Activated CD8-positive, alpha-beta memory T cell treated with anti-CD3 and anti-CD28 coated beads for 4 hours (primary cell): ENCODE measurements at places on chromosomes 3 and 15.

DNA sequence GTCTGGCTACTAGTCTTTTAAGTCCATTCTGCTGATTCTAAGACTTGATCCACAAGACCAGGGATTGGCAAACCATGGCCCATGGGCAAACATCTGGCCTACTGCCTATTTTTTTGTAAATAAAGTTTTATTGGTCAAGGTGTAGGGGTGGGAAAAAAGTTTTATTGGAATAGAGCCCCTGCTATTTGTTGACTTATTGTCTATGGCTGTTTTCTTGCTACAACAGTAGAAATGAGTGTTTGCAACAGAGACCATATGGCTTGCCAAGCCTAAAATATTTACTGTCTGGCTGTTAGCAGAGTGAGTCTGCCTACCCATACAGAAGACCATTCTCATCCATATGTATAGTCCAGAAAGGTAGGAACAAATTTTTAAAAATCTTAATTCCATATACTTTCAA, 106.4 kb downstream of the PTPRG start:
- no peak for DNase-seq

DNA sequence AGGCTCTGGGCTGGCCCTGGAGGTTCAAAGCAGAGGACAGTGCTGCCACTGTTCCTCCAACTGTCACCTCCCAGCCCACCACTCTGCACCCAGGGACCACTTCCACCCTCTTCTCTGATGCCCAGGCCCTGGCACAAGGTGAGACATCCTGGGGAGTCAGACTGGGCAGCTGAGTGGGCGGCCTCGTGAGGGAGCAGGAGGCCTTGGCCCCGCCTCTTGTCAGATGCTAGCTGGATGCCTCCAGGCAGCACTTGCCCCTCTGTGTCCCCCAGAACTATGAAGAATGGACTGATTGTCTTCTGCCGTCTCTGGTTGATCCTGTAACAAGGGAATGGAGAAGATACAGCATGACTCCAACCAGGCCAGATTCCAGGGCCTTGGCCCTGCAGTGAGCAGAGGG, 191.0 kb upstream of the LINGO1 start:
- no peak for DNase-seq

DNA sequence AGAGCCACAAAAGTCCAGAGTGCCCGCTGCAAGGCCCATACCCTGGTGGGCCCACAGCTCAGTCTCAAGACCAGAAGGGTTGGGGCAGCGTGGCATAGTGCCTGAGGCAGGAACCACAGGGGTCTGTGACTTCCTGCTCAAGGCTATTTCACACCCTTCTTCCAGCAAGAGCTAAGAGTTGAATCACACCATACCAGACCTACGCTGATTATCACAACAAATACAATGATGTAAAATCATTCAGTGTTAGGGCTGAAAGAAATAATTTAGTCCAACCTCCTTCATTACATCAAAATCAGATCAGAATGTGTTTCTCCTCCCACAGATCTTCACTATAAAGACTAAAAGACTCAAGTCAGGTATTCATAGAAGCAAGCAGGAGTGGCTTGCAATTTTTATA, 27.8 kb upstream of the ST8SIA2 start:
- no peak for DNase-seq

- DNase-seq: no peak
These were observed 96.7 kb downstream of the ATP10A start for GRCh38 chr15:25766417-25766816.

- DNase-seq: no peak
These were observed 6.0 kb downstream of the ANXA2 start for GRCh38 chr15:60391722-60392315.

DNA sequence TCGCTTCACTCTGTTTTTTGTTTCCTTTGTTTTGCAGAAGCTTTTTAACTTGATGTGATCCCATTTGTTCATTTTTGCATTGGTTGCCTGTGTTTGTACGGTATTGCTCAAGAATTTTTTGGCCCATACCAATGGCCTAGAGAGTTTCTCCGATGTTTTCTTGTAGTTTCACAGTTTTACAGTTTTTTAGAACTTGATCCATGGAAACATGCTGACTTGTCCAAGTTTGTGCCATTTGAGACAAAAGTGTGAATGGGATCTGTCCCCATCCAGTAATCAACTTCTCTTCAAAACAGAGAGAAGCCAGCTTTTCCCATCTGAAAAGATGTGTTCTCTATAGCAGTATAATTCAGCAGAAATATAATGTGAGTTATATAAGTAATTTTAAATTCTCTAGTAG, 266.5 kb upstream of the LRTM1 start:
- DNase-seq: no peak

- DNase-seq: no peak
These were observed 21.7 kb downstream of the APBA2 start for GRCh38 chr15:28907338-28907960.

DNA sequence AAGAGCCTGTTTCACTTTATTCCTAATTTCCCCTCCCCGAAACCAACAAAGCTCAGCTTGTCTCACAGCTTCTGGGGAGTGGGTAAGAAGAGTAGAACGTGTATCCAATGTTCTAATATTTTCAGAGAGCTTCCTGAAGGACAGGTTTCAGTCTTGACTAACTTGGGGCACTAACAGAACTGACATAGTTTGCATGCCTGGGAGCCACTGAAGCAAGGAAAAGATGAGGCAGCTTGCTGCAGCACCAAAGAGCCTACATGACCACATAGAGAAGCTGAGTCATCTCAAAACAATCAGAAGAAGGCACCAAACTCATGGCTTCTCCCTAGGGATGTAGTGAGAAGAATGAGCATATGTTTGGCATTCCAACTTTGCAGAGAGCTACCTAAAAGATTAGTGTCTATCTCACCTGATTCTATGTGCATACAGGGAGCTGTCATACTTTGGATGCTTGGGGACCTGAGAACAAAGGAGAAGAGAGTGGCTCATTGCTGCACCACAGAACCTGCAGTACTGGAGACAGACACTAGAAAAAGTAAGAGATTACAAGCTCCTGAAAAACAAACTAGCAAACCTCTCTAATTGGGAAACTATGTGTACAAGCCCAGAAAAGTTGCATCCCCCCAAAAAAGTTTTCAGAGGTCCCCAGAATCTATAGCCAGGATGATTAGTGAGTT, 86.9 kb downstream of the DCLK3 start:
- DNase-seq: no peak

DNA sequence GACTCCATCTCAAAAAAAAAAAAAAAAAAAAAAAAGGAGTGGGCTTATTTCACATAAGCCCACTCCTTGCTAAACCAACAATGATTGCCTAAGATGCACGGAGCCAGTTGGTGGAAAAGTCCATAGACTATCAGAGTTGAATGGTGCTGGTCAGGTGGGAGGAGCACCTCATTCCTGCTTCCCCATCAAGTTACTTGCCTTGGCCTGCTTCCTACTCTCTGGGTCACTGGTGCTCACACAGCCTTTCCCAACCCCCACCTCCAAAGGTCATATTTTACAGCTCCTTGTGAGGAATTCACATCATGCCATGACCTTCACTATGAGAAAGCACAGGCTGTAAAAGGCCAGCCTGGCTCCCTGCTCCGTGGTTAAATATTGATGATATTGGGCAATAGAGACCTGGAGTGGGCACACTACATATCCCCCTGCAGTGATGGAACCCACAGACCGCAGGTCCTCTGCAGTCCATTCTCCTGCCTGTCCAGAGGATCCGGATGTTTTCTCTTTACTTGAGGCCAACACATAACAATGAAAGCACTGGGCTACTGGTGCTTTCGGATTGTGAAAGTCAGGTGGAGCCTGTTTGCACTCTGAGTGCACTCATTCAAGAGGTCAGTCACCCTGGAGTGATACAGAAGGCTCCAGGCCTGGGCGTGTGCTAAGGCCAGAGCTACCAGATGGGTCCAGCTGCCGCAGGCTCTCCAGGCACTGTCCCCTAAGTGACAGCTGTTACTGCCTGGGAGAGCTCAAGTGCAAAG, at the start of gene SLC51B:
SLC51B (plus strand) TSS at position 664 of the 758 bp plus-strand sequence. CDS start 4,618 bp downstream, outside the sequence.
- no peak for DNase-seq

GRCh38 chr3:36297195-36297594, 83.1 kb upstream of the STAC start:
- no peak for DNase-seq

GRCh38 chr3:99418709-99419108, 219.7 kb upstream of the COL8A1 start:
- no peak for DNase-seq

- no peak for DNase-seq
These were observed 383.6 kb upstream of the SEMA6D start for GRCh38 chr15:47333734-47334133.

DNA sequence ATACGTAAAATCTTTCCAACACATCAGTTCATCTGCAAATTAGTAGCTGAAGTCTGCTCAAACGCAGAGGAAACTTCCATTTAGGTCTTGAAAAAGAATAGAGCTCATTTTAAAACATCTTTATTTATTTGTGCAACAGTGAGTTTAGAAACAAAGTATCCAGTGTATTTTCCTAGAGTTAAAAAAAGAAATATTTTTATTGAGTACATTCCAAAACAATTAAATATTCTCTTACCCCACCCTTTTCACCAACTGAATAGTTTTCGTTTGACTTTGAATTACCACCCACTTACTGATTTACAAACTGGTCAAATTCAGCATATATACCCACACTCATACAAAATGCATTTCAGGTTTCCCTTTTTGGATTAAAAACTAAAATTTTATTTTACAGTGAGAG, 104.7 kb downstream of the ZBTB20 start:
- no peak for DNase-seq

DNA sequence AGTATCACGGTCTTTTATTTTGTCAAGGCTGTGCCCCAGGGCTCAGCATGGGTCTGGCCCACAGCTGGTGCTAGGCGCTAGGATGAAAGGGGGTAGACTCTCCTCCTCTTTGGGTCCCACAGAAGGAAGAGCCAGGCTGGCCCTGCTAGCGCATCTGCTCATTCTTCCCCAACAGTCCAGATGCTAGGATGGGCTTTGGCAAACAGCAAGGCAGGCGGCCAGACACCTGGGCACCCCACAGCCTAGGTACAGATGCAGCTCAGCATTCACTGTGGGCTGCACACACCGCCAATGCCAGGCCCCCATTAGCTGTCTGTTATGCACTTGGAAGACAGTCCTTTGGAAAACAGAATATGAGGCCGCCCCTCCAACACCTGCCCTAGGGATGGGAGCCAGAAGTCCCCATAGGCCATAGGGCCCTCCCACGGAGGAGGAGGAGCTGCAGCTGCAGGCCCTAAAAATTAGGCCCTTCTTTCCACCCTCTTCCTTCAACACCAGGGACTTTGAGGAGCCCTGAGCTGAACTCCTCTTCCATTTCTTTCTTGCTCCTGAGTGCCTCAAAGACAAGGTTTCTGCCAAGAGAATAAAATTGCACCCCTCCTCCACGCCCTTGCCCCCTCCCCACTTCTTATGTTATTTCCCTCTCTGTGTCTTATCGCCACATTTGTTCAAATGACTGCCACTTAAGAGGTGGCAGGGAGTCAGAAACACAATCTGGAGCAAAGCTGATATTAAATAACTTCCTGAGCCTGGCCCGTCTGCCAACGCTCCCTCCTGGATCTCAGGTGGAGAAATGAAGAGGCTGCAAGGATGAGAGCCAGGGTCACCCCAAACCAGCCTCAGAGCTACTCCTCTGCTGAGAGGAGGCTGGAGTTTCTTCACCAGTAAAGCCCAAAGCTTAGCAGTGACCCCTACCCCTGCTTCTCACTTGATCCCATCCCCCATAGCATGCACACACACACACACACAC, 13.7 kb downstream of the NTRK3 start:
- DNase-seq: no peak

GRCh38 chr15:79539401-79539800, 107.3 kb downstream of the MINAR1 start:
- no peak for DNase-seq

- no peak for DNase-seq
These were observed 17.6 kb downstream of the GPR87 start for GRCh38 chr3:151299006-151299405.

DNA sequence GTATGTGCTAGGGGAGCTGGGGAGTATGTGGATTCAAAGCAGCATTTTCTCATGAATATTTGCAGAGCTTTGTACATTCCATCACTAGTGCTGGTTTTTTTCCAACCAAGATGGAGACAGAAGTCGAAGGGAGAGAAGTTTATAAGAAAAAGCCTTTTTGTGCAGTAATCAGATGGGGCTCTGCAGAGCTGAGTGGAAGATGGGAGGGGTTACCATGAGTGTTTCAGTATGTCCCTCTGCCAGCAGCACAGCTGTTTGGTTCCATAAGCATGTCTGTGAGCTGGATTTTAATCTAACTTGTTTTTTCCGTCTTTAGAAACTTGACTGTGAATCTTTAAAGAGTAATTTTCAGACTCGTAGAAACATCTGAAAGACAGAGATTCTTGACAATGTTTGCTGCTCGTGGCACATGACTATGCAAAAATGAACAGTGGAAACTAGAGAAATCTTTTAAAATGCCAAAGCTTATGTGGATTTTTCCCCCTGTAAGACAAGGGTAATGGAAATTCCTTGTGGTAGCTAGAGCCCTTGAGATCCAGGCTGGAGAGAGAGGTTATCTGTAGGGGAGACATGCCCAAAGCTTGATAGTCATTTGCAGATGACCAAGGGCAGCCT, 20.3 kb downstream of the STARD9 start:
- no peak for DNase-seq

GRCh38 chr15:25182736-25183445, 228.1 kb downstream of the SNRPN start:
- no peak for DNase-seq

GRCh38 chr3:65551945-65552344, 486.8 kb downstream of the MAGI1 start:
- DNase-seq: no peak

DNA sequence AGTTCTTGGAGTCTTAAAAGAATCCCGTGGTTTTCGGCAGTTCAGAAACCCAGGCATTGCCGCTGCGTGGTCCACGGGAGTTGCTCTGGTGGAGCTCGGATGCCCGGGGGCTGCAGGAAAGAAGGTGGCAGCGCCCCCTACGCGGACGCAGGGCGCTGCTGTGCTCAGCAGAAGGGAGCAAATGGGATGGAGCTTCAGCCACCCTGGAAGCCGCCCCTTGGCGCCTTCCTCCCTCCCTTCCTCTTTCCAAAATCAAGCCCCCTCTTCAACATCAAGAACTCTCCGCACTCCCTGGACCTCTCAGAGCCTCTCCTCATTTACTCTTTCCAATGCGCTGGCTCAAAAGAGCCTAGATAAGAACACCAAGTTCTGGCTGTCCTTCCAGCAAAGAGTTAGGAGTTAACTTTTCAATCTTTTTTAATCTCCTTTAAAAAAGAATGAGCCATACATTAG, 880 bp upstream of the CHRNA7 start:
- DNase-seq: no peak

DNA sequence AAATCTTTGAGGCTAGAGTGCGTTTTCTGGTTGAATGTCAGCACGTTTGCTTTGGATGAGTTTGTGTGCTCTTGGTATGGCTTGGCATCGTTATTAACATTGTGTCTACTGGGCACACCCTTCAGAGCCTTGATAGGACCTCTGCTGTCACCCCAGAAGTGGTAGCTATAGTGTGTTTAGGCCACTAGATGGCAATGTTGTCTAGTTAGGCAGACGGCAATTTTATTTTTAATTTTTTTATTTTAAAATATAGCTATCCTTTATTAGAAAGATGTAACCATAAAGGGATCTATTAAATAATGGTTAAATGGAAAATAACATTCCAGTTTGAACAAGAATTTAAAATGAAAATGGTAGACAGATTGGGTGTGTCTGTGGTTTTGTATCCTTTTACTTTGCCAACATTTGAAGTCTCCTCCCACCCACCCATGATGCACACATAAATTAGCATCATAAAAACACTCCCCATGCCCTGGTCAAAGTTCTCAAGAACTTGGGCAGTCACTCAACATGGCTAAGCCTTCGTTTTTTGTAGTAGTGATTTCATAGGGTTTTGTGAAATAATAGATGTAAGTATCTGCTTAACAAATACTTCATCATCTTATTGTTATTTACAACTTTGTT, 200.7 kb downstream of the KCNH8 start:
- no peak for DNase-seq
